ENCODE measurements at places on chromosomes 11 and 22. TPM values are rescaled to one million over a fixed set of nuclear protein-coding genes. Genes with fewer than 3 reads are reported as not detected.

MLC1 gene
- total RNA-seq: not detected

- DNase-seq: no peak
Measured at GRCh38 chr11:6248248-6248647, 9.4 kb downstream of the CNGA4 start.

MS4A8 gene
- not detected for total RNA-seq

DNA sequence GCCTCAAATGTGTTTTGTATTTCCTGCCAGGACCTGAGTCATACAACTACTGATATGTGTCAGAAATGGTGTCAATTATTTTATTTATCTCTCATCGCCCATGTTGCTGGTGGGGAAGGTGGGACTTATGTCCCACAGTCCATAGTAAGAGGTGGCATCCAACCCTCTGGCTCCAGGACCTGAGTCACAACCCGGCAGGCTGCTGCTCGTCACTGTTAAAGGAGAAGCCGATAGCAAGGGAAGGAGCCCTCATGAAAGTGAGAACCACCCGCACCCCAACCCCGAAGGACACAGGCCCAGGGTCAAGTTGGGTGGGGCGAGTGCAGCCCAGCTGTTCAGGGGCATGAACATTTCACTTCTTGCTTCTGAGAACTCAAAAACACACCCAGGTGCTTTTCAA, 33.1 kb upstream of the TP53I11 start:
- DNase-seq: no peak

ASPHD2 gene
- total RNA-seq: 0.77 TPM

DNA sequence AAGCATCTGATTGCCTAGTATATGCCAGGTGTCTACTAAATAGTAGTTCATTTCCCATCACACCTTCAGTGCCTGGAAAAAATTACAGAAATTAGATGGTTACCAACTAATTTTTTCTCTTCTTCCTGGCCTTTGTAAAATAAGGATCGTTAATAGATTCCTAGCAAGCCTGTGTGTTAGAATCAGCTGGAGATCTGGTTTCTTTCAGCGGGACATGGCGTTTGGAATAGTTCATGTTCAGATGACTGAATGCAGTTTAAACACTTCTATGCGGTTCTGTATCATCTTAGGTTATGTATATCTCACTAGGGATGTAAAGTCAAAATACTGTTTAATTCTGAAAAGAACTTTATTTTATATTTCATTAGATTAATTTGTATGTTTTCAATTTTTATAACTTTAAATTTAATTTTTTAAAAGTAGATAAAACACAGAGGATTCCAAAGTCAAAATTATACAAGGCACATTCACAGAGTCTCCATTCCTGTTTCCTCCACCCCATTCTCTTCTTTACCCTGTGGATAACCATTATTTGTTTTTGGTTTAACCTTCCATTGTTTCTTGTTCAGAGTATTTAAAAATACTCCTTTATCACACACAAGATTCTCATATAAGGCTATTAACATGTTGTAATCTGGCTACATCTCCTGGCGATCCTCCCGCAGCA, 132.8 kb downstream of the ATXN10 start:
- no peak for DNase-seq

APOBEC3F gene
- 1.9 TPM for total RNA-seq

GRCh38 chr22:24069721-24070120, 58.6 kb downstream of the CABIN1 start:
- DNase-seq: no peak

MPZL3 gene
- total RNA-seq: 3.6 TPM

DNA sequence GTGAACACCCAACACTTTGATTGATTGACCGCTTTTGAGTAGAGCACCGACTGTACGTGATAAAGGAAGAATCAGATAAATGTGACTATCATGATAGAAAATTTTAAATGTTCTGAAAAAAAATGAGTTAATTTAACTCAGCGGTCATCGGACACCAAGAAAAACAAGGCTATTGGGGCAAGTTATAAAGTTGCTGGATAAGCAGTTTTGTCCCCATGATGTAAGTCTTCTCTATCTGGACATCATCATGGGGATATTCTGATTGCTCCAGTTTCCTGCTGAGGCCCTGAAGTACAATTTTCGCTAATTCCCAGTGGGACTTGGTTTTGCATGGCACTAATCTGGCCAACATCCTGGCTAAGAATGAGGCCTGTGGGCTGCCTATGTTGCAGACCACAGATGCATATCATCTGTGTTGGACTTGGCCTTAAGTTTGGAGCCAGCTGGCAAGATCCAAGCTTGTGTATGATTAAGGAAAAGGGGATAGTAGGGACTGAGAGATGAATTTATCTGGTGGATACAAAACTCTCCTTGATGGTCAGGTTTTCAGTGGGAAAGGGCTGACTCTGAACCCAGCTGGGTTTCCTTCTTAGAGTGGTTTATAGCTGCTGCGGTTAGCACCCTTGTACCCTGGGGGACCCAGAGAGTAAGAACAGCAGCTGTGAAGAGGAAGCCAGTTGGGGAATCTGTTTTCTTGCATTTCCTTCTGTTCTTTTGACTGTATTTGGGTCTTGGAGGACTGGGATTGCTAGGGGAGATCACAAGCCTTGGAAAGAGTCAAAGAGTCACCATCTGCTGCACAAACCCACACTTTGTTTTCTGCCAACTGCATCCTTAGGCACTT, 118.3 kb downstream of the SEZ6L start:
- no peak for DNase-seq
